ENCODE measurements at places on chromosomes 1 and 21.

GRCh38 chr1:30964706-30965105 lies 56.1 kb upstream of the SDC3 start:
- DNase-seq: no peak

GRCh38 chr1:221018414-221018813 lies 139.2 kb downstream of the HLX start:
- DNase-seq: no peak

DNA sequence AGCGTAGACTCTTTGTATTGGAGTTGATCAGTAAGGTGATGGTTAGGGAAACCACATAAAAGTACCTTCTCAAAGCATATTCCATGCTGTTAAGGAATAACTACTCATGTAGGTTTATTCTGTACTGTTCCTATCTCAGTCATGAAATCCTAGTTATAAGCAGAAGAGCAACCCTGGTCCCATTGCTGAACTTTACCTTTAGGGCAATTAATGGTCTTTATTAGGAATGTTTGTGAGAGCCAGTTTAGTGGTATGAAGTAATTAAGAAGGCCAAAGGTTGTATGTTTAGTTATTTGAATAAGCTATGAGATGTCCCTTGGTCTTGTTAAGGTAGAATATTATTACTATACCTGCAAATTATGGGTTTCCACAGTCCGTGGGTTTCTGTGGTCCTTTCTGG lies 44.0 kb downstream of the ACP6 start:
- no peak for DNase-seq

DNA sequence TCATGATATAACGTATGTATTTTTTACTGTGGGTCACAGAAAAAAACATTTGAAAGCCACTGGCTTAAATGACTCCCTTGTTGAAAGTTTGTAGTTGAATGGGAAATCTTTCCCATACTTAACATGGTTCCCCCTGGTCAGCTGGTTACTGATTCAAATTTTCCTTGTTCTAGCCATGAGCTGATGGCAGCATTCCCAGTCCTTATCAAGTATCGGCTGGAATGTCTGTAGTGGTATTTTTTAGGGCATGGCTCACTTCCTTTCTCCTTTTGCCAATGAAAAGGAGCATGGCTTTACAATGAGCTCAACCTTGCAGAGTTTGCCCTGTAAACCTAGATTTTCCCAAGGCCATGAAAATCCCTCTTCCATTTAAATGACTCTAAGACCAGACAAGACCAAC lies 55.7 kb downstream of the GIPC2 start:
- no peak for DNase-seq

DNA sequence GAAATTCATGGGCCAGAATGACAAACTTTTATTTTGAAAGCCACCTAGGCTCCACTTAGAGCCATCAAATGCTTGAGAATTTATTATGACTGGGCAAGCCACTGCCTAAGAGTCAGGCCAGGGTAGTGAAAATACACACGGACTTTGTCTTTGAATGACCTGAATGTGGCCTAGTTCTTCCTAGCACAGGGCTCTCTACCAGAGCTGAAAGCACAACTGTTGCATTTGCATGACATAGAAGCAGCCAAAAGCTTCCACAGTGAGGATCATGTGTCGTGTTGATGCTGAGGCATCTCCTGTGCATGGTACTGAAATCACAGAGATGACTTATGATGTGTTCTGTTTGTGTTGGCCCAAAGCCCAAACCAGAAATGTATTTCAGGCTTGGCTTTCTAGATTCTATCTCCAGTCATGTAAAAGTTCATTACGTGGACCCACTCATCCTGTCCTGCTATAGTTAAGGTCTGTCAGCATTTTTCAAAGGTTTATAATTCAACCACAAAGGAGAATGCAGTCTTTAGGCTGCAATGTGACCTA lies 164.0 kb upstream of the UBE2U start:
- no peak for DNase-seq

- DNase-seq: no peak
Observed at GRCh38 chr1:208145167-208145566, 99.0 kb downstream of the PLXNA2 start.

GRCh38 chr1:36775716-36776115 lies 258.6 kb downstream of the GRIK3 start:
- no peak for DNase-seq

DNA sequence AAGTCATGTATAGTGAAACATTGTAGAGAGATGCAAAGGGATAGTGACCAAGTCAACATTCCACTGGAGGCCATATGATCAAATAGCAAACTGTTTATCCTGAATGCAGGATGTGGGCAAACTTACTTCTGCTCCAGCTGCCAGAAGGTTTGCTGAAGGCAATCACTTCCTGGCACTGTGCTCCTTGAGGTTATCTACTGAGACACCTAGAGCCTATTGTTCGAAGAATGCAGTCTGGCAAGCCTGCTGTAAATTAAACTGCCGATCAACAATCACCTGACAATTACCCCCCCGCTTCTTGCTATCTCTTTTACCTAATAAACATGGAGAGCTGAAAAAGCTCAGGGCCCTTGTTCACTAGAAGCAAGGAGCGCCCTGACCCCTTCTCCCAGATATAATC lies 139.4 kb upstream of the B3GALT2 start:
- DNase-seq: no peak

GRCh38 chr1:64896551-64896950 lies 69.8 kb downstream of the JAK1 start:
- no peak for DNase-seq

- DNase-seq: no peak
Observed at GRCh38 chr1:91619881-91620280, 119.2 kb downstream of the CDC7 start.

GRCh38 chr1:110875216-110875731 lies 2.3 kb downstream of the CD53 start:
- DNase-seq: peak; percentile 47

GRCh38 chr1:111251570-111251969 lies 24.1 kb downstream of the CHI3L2 start:
- no peak for DNase-seq

DNA sequence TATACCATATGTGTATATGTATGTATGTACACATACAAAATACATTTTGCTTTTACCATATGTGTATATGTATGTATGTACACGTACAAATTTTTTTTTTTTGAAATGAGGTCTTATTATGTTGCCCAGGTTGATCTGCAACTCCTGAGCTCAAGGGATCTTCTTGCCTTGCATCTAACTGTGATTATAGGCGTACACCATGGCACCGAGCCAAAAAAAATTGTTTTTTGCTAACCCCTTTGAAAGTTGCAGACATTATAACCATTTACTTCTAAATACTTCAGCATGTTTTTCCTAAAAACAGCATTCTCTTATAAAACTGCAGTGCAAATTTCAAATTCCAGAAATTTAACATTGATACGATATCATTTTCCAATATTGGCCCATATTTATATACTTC lies 147.0 kb downstream of the POU2F1 start:
- DNase-seq: no peak

DNA sequence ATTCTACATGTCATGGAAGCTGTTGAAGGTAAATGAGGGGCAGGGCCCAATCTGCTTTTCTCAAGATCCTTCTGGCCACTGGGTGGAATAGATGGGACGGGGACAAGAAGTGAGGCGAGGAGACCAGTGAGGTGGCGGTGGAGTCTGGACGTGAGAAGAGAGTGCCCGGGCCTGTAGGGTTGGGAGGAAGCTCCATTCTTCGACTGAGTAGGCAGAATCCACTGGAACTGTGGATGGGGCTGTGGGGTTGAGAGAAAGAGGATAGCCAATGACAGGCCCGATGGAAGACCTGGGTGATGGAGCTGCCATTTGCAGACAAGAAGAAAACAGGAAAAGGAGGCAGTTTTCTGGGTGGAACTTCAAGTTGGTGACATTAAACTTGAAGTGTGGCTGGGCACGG lies 10.3 kb downstream of the SLC1A7 start:
- DNase-seq: no peak

- DNase-seq: peak; percentile 13
Observed at GRCh38 chr1:24022581-24023361, 42.6 kb upstream of the SRSF10 start.

GRCh38 chr1:117512728-117513321 lies 93.0 kb upstream of the TENT5C start:
- DNase-seq: peak; percentile 19

DNA sequence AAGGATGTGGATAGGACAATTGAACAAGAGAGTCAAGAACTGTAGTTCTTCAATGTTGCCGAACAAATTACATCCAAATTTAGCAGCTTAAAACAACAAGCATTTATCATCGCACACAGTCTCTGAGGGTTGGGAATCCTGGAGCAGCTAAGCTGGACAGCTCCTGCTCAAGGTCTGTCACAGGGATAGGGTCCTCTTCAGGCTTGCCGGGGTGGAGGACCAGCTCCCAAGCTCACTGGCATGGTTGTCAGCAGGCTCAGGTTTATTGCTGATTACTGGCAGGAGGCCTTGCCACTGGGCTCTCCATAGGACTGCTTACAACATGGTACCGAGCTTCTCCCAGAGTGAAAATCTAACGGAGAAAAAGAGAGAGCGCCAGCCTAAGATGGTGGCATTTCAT lies 22.1 kb upstream of the COX20 start:
- DNase-seq: no peak

DNA sequence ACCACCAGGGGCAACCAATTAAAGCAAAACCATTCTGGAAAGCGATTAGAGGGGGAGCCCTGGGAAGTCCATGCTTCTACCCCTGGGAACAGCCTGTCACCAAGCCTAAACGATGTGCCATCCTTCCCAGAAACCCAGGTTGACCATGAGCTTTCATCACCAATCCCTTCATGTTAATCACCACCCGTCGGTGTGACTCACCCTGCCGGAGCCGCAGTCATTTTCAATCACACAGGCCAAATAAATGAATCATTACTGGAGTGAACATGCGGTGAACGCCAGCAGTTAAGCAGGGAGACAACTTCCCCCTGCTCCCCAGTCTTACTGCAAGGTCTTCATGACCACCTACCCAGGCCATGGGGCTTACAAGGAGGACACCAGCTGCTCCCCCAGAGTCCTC lies 308.8 kb downstream of the AJAP1 start:
- DNase-seq: no peak

- peak; percentile 43 for DNase-seq
Observed at GRCh38 chr1:175192111-175192629, 406 bp downstream of the KIAA0040 start.

DNA sequence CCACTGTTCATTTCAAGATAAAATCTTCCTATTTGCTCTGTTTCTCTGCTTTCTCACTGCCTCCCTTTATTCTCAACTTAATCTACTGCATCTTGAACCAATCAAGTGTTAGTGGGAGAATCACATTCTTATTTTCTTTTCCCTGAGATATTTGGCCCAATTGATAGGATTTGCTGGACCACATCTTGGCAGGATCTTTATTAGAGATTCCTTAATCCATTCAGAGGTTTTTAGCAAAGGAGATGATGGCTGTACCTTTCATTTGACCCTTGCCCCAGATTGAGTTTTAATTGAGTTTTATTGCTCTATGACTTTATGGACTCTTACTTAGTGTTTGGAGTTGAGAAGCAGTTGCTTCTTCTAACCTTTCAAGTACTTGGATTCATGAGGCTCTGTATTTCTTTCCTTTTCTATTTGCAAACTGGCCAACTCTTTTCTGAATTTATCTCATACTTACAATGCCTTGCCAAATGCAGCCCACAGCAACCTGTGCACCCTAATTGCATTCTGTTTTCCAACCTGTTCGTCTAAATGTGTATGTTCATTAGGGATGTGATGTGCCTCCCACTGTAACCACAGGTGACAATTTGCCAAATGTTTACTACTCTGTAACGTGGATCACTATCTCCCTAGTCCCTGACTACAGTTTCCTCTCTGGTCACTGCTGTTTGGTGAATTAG lies 274.8 kb upstream of the KAZN start:
- DNase-seq: no peak

GRCh38 chr1:90726425-90726985 lies 9.4 kb upstream of the BARHL2 start:
- no peak for DNase-seq

GRCh38 chr1:38135625-38136414 lies 89.2 kb upstream of the POU3F1 start:
- no peak for DNase-seq

GRCh38 chr21:36245649-36246048 lies 74.3 kb upstream of the MORC3 start:
- DNase-seq: no peak

GRCh38 chr1:235910357-235911299 lies 43.9 kb upstream of the LYST start:
- DNase-seq: peak; percentile 90

- no peak for DNase-seq
Observed at GRCh38 chr1:59738152-59738551, 76.6 kb upstream of the HOOK1 start.

GRCh38 chr1:18463063-18463462 lies 17.7 kb upstream of the KLHDC7A start:
- DNase-seq: no peak

DNA sequence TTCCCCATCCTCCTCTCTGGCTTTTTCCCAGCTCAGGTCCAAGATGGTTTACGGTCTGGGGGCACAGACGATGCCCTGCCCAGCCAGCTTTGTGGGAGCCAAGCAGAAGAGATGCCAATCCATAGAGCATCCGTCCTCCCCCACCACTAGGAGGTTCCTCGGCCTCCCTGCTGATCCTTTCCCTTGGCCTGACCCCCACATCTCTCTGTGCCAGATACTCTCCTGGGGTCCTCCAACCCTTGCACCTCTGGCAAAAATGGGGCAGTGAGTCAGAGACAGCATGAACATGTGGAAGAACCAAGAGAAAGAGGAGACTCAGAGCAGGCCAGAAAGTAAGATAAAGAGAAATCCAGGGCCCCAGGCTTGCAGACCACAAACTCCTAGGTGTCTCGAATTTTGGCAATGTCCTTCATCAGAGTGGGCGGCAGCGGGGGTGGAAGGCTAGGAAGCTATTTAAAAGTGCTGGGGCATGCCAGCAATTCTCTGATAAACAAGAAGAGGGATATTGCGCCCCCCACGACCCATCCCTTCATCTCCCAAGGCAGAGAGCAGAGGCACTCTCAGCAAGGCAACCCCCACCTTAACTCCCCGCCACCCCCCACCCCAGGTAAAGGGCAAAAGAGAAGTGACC lies 11.4 kb downstream of the BLACAT1 start:
- DNase-seq: no peak

GRCh38 chr1:205291596-205291995 lies 29.9 kb downstream of the NUAK2 start:
- DNase-seq: no peak
